ENCODE measurements at places on chromosomes 12 and 14.

DNA sequence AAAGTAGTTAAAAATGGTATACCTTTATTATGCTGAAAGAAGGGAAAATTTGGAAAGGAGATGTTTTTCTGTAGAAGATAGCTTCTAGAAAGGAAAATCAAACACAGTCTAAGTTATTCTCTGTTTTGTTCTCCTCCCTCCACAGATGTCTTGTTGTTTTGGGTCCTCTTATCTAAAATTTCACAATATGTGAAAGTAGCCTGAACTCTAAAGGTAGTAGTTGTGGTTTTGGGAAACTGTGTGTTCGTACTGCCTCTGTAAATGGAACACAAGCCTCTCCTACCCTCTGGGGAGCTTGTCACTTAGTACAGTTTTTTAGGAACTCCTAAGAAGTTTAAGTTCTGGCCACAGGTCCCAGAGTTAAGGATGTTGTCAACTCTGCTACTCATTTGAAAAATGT, 112.6 kb downstream of the CRADD start:
- no peak for DNase-seq

- no peak for DNase-seq
Observed at GRCh38 chr12:58881816-58882215, 38.5 kb downstream of the LRIG3 start.

GRCh38 chr12:113131556-113131955, 4.0 kb downstream of the RASAL1 start:
- DNase-seq: no peak

- DNase-seq: no peak
Observed at GRCh38 chr12:24109381-24110039, 160.0 kb upstream of the SOX5 start.

DNA sequence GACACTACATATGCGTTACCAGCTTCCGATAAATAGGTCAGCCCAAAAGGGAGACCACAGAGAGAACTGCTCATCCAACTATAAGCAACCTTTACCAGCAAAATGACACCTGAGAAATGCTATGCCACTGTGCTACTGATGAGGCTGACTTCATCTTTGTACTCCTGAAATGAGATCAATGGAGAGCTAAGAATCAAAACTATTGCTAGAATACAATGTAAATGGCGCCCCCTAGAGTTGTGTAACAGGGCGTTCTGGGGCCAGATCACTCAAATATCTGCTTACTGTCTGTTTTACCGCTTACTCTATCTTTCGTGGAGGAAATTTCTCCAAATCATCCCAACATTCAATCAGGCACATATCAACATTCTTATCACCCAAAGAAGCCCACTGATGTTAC, 4.6 kb downstream of the ZNF384 start:
- no peak for DNase-seq

DNA sequence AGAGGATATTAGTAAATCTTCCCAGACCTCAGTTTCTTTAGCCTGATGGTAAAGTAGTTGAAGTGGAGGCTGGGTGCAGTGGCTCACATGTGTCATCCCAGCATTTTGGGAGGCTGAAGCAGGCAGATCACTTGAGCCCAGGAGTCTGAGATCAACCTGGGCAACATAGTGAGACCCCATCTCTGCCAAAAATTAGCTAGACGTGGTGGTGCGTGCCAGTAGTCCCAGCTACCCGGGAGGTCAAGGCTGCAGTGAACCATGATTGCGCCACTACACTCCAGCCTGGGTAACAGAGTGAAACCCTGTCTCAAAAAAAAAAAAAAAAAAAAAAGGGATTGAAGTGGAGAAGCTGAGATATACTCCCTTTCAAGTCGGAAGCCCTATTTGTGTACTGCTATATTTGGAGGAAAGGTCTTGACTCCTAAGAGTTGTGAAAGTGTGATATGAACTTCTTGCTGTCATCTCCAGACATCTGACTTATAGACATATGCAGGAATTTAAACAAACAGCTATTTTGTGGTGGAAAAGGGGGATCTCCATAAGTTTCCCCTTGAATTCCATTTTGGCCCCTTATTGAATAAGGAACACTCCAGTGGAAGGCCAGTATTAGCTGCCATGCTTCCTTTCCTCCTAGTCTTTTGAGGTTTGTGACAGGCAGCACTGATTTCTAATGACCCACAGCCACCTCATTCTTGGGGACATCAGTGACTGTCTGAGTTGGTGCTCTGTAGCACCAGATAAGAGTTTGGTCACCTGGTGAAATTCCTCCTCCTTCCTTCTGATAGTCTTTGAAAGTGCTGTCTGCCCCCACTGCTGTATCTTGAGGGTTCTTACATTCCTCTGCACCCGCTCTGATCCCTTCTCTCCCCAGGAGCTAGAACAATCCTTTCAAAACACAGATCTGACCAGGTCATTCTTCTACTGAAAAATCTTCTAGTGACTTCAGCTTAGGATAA, 7.4 kb downstream of the ELK3 start:
- DNase-seq: no peak

GRCh38 chr12:83388551-83388950, 701.8 kb downstream of the TMTC2 start:
- no peak for DNase-seq

Measured in stimulated activated CD8-positive, alpha-beta memory T cell treated with anti-CD3 and anti-CD28 coated beads, Interleukin-4, amount 100 ng/mL, for 24 hours (primary cell).